Activated naive CD8-positive, alpha-beta T cell treated with anti-CD3 and anti-CD28 coated beads, Interleukin-2, amount 50 U/mL, for 16 hours (primary cell): ENCODE measurements at places on chromosomes 5 and 9.

GRCh38 chr5:141516672-141517025, 27.8 kb downstream of the PCDHGC5 start:
- DNase-seq: no peak

DNA sequence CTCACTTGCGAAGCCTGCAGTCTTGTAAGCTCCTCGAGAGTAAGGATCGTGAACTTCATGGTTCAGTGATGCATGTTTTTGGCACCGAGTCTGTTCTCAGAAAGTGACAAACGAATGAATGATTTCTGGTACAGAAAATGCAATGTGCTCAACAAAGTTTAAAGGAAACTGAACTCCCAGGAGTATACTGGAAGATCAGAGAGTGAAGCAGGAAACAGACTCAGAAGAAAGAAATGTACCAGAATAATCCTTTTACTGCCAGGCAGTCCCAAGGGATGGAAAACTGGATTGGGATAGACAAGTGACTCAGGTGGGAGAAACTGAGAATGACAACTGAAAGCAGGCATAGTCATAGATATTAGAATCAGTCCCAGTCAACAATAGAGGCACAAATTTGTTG, 420.6 kb downstream of the CTNND2 start:
- DNase-seq: no peak

DNA sequence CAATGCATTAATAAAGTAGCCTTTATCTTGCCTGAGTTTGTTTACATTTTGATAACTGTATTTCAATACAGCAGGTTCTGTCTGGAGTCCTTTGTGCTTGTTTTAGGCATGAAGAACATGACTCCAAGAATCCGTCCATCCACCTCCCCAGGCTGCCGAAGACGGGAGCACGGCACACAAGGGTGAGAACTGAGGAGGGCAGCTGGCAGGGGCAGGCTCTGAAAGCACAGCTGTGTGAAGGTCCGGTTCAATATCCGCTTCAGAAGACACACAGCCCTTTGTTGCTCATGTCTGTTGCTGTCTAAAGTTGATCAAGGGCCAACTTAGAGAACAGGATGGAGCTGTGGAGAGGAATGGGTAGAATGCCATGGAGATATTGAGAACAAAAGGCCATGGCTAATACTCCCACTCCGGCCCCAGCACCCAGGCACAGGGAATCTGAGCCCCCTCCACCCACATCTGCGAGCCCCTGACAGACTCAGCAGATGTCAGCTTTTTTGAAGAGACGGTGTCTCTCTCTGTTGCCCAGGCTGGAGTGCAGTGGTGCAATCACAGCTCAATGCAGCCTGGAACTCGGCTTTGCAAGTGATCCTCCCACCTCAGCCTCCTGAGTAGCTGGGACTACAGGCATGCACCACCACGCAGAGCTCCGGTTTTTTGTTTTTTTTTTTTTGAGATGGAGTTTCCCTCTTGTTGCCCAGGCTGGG, 58.5 kb upstream of the GNE start:
- DNase-seq: no peak

DNA sequence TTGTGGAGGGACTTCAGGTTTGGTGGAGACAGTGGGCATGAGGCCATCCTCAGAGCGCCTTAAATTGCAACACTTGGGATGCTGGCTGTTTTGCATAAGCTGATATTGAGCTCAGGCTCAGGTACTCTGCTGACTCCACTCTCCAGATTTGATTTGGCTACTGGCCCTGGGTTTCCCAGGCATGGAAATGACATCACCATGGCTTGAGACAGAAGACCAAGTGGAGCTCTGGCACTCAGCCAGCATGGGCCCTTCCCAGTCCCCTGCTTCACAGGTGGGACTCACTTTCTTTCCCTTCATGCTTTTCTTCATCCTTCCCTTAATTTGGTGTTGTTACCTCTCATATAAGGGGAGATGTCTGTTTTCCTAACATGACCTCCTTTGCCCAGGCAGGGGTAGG, 72.0 kb upstream of the IL12B start:
- no peak for DNase-seq
